AG09319 (cell line): ENCODE measurements at places on chromosomes 16 and 17.

GRCh38 chr17:51059781-51060180 is 60.9 kb downstream of the SPAG9 start:
- DNase-seq = no peak

DNA sequence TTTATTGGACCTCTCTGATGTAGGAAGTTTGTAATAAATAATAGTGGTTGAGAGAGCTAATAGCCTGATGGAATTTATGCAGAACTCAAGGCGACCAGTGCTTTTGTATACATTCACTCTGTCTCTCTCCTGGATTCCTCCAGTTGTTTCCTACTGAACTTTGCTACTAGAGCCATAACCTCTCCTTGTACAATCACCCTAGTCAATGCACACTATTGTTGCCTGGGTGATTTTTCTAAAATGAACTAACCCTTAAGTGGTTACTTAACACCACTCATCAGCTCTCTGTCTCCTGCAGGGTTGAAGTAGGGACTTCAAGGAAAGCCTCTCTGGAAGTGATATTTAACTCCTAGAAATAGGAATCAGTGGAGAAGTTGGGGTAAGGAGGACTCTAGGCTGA is 9.7 kb downstream of the PHKB start:
- DNase-seq = no peak

- no peak for DNase-seq
Observed at GRCh38 chr17:38357486-38358123, 6.0 kb downstream of the SOCS7 start.

DNA sequence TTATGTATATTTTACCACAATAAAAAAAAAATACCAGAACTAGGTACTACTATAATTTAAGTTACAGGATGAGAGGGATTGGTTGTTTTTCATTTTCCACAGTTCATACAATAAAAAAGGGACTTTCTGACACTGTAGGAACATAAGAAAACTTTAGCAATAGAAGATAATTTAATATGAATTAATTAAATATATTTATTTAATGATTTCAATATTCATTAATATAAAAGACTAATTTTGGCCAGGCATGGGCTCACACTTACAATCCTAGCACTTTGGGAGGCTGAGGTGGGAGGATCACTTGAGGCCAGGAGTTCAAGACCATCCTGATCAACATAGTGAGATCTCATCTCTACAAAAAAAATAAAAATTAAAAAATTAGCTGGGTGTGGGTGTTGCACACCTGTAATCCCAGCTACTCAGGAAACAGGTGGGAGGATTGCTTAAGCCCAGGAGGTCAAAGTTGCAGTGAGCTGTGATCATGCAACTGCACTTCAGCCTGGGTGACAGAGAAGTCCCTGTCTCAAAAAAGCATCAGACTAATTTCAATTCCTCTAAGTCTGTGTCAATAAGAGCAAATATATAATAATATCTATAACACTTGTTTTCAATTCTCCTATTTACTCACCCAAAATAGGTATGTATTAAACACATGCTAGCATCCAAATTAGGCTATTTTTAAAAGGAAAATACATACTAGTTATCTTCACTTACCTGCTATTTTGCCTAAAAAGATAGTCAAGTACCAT is 79.6 kb downstream of the BRIP1 start:
- DNase-seq = no peak

DNA sequence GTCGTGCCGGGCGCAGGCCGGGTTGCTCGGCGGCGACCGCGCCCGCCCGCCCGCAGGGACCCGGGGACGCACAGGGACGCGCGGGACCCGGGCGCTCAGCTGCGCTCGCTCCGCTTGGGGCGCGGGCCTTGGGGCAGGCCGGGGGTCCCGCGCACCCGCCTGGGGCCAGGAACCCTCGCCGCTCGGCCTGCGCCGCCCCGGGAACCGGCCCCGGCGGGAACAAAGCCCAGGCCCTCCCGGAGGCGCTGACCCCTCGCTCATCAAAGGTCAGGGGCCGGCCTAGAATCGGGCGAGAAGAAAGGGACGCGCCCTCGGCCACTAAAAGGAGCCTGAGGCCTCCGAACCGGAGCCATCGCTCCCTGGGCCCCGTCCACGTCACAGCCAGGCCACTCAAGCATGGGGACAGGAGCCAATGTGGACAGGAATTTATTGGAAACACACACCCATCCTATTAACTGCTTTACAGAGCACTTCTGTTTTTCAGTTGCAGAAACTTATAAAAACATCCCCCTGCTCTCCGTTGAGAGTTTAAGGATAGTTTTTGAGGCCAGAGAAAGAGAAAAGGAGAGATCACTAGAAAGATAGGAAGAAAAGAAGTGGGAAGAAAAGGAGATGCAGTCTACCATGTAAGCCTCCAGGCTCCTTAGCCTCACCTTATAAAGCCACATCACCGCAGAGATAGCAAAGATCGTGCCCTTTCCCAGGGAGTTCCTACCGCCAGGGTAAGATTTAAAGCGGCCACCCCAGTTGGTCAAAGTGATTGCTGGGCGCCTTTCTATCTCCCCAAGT is 558 bp upstream of the ZFHX3 start:
- no peak for DNase-seq
